ENCODE measurements at places on chromosomes 7 and 10.
A peak's percentile ranks its signal among the peaks of the same experiment; 100 is the strongest.

- DNase-seq = no peak
Observed at GRCh38 chr10:128054163-128054970, 71.9 kb downstream of the MKI67 start.

GRCh38 chr10:76993213-76993612 lies 644.4 kb downstream of the KCNMA1 start:
- DNase-seq = no peak

DNA sequence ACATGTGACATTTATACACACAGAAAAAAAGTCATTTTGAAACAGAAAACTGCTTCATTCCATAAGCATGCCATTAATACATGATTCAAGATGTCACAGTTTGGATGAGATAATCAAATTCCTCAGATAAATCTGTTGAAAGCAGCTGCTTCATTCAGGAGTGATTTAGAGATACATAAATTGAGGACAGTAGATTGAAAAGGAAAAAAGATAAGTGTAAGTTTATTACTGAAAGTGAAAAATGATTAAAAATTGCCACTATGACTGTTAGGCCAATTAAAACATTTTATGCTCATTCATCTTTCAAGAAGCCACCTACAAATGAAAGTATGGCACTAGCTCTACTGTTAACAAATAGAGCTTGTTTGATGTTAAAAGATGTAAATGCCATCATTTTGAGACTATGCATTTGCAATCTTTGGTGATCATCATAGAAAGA lies 136.9 kb upstream of the CDK6 start:
- no peak for DNase-seq

- no peak for DNase-seq
Observed at GRCh38 chr7:137983323-137984008, 18.4 kb downstream of the CREB3L2 start.

DNA sequence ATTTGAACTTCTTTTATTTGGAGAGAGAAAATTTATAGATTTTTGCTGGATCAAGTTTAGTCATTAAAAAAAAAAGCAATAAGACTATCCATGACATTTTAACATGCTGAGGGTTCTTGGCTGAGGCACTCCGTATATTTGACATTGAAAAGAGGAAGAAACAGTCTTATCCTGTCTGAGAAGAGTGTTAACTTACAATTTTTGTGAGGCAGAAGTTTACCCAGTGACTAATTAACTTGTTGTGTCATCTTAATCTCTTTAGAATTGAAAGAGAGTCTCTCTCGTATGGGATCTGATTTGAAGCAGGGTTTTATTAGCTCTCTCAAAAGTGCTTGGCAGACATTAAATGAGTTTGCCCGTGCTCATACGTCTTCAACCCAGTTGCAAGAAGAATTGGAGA lies 39.3 kb downstream of the SEC23IP start:
- DNase-seq = no peak

GRCh38 chr10:92290076-92290836 lies 622 bp downstream of the CPEB3 start:
- DNase-seq = peak; percentile 11

- no peak for DNase-seq
Observed at GRCh38 chr10:79380125-79380945, 33.1 kb downstream of the PPIF start.

DNA sequence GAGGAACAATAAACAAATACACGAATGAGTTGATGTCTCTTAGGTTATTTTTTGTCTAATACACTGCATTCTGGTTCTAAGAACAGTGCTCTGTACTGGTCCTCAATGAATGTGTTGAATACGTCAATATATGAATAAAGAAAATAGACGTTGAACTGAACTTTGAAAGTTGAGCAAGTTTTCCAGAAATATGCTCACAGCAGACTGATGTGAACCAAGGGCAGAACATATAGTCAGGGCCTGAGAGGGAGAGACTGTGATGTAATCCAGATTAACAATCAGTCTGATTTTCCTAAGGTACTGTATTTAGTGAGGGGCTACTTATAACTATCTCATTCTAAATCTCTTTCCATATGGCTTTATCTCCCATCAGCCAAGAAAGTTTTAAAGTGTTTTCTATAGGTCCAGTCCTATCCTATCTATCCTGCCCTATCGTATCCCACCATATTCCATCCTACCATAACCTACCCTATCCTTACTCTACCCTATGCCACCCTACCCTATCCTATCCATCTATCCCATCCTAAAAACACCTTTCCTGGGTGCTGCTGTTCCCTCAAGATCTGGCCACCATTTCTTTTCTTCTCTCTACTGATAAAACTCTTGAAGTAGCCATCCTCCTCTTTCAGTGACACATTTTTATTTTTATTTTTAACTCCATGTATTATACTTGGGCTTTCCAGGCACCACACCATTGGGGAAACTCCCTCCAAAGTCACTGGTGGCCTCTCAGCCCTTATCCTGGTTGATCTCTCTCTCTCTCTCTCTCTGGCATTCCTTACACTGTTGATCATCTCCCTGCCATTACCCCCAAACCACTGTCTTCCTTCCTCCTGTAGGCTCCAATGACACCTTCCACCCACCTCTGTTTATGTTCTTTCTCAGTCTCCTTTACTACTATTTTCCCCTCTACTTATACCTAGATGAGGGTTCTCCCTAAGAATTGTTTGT lies 212.3 kb upstream of the SLC26A5 start:
- no peak for DNase-seq

DNA sequence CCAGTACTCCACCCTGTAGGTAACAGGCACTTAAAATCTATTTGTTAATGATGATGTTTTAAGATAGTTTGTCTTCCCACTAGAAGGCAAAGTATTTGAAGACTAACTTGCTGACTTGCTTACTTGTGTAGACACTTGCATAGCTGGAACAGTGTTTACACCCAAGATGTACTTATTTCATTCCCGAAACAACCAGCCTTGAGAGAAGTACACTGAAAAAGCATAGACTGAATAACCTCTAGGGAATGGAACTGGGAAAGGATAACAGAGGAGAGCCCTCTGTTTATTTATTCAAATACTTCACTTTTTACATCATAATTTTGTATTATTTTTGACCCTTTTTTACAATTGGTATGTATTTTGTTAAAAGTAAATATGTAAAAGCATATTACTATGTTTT lies 33.1 kb upstream of the TMEM26 start:
- no peak for DNase-seq

DNA sequence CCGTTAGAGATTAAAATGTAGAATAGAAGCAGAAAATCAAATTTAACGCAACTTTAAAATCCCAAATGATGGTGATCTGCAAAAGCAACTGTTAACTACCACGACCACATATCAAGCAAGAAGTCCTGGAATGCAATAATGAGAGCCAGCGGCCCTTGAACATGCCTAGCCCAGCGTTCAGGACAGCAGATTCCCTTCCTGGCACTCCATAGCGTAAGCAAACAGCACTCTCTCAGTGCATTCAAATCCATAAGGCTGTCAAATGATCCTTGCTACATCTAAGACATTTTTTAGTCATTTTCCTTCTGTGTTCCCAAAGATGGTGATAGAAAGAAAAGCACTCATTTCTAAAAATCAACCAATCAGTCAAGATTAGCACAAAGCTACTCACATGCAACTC lies 48.1 kb downstream of the CHST15 start:
- no peak for DNase-seq

- no peak for DNase-seq
Observed at GRCh38 chr7:100817097-100817496, 10.2 kb downstream of the EPHB4 start.

DNA sequence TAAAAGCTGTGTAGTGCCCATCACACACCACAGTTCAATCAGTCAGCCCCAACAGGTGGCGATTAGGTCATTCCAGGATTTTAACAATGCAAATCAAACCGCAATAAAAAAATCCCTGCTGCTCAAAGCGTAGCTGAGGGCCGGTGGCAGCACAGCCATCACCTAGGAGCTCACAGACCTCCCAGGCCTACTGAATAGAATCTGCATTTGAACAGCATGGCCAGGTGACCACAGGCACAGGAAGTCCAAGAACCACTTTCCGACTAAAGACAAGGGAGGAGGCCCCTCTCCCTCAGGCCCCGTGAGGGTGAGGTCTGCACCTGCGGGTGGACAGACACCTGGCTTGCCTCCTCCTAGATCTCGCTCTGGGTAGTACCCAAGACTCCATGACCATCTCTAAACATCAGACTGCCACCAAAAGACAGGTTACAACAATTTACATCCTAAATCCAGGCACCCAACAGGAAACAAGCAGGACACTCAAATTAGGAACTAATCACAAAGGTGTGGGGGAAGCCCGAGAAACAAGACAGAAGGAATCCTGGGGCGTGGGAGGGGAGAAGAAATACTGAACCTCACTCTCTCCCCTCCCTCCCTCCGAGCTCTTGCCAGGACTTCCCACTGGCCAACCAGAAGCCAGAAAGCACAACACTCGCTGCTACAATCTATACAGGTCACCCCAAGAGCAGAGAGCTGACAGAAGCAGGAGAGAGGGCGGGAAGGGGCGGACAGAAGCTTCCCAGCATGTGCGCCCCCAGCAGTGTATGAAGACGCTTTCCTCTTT lies 19.2 kb downstream of the GNA12 start:
- DNase-seq = no peak

GRCh38 chr10:58967551-58968388 lies 208.7 kb upstream of the PHYHIPL start:
- DNase-seq = no peak

- DNase-seq = no peak
Observed at GRCh38 chr7:111413739-111414138, 148.6 kb downstream of the IMMP2L start.

DNA sequence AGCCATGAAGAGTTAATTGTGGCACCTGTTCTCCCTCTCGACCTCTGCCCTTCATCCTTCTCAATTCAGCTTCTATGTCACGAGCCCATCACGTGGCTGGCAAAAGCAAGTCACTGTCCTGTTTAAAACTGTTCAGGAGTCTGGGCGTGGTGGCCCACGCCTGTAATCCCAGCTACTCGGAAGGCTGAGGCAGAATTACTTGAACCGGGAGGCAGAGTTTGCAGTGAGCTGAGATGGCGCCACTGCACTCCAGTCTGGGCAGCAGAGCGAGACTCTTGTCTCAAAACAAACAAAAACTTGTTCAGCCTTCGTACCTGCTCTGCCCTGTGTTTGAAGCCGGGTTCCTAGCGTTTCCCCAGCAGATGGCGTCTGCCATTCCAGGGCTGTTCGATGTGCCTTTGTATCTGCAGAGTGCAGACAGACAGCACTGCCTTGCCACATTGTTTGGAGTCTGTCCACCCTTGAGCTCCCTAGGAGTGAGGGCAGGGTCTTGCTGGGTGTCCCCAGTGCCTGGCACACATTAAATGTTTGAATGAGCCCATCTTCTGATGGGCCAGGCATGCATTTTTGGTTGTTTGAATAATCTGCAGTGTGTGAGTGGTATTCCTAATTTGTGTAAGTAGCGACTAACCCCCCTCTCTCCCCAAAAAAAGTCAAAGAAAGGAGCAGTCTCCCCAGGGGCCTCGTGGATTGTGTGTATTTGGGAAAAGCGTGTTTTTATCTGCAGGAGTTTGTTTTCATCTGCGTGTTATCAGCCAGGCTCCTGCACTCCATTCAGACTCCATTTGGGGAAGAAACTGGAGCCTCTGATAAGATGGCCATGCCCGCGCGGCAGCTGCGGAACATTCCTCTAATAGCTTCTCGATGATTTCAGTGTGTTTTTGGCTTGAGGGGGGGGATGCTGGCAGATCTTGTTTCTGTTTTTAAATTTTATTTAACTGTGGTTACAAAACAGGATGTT lies 61.2 kb downstream of the DNAJB6 start:
- no peak for DNase-seq

- no peak for DNase-seq
Observed at GRCh38 chr7:110522761-110523200, 568.1 kb upstream of the LRRN3 start.

GRCh38 chr7:155231941-155232340 lies 65.7 kb upstream of the INSIG1 start:
- no peak for DNase-seq

DNA sequence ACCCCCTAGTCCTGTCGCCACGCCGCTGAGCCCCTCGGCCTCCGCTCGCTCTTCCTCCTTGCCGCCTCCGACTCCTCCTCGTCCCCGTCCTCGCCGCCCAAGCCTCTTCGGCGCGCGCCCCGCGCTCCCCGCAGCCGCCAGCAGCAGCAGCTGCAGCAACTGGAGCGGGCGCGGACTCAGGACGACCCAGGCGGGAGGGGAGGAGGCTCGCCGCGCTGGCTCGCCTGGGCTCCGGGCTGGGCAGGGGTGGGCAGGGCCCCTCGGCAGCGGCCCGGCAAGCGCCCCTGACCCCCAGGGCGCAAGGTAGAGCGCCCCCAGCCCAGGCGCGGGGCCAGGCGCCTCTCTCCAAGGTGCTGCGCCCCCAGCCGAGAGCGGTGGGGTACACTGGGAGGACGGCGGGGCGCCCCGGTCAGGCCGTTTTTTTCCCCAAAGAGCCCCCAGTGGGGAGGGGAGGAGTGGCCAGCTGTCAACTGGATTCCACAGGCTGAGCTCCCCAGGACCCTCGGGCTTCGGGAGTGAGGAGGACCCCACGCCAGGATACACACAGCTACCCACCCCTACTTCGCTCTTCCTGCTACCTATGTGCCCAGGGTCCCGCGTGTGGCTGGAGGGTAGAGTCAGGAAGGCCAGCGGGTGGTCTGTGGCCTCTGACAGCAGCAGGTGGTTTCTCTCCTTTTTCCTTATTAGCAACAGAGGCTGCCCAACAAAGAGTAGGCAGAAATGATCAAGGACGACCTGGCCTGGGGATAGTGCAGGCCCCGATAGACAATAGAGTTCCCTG lies 903 bp upstream of the KCNMA1 start:
- no peak for DNase-seq

- no peak for DNase-seq
Observed at GRCh38 chr10:52420656-52421055, 106.6 kb downstream of the DKK1 start.

DNA sequence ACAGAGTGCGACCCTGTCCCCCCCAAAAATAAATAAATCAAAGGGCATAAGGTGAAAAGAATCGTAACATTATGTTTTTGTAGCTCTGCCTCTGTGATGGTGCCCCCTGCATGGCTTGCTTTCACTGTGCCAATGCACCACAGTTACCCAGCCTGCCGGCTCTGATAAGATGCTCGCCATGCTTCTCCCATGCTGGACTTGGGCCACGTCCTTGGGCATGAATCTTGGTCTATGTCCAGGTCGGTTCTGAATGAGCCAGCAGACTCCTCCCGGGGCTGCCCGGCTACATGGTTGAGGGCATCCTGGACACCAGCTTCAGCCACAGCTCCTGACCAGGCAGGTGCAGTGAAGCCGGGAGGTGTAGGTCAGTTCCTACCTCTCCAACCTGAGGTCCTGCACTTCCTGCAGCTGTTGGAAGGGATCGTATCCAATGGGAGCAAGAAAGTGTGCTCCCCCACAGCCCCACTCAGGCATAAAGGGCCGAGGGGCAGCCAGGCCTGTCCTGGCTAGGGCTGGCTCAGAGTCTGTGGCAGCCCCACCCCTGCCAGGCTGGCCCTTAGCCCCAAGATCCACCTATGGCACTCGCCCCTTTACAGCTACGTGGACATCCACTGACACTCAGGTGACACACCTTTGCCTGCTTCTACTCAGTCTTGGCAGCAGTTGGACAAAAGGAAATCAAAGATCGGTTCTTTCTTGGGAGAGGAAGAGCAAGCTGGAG lies 34.1 kb downstream of the CHST3 start:
- DNase-seq = no peak

DNA sequence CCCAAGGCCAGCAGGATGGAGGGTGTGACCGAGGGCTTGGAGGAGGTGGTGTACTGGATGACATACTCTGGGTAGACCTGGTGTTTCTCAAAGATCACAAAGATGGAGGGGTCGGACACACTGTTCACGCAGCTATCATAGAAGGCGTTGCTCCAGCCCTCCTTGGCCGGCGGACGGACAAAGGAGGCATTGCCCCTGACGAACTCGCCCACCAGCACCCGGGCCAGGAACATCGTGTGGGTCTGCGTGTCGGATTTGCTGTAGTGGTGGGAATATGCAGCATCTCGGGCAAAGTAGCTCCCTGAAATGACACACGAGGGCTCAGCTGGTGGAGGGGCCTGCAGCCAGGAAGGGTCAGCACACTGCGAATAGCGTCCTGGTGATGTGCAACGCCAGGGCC lies 38.2 kb downstream of the PARP12 start:
- DNase-seq = no peak

Measured in activated T-cell treated with anti-CD3 and anti-CD28 coated beads for 4 hours (primary cell).